ENCODE measurements at places on chromosomes 7 and 10.

- DNase-seq = no peak
Measured at GRCh38 chr7:158111906-158112570, 475.6 kb downstream of the PTPRN2 start.

DNA sequence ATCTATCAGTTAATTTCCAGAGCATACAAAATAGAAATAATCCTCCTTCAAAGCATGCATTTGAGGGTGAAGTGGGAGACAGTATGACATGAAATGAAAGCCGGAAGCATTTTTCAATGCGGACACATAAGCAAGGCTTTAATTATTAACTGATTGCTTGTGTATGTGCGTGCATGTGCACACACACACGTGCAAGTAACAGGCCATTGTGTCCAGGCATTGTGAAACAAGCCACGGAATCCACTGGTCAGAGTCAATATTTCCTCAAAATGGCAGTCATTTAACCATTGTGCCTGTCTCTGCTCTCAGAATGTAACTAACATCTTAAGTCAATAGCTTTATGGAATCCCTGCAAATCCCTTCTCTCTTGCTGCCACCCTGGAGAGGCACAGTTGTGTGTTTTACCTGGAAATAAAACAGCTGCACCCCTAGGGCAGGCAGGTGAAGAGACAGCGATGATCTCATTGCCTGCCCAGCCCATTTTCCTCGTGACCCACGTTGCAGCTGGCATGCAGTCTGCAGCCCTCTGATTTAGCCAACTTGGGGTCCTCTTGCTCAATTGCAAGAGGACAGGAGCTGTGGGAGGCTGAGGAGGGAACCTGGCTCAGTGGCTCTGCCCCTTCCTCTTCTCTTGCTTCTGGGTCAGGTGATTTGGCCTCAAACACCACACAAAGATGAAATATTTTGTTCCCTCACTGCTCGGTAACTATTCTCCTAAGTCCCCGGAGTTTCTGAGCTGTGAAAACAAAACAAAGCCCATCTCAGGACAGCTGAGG, 500.9 kb upstream of the ZMIZ1 start:
- DNase-seq = no peak

DNA sequence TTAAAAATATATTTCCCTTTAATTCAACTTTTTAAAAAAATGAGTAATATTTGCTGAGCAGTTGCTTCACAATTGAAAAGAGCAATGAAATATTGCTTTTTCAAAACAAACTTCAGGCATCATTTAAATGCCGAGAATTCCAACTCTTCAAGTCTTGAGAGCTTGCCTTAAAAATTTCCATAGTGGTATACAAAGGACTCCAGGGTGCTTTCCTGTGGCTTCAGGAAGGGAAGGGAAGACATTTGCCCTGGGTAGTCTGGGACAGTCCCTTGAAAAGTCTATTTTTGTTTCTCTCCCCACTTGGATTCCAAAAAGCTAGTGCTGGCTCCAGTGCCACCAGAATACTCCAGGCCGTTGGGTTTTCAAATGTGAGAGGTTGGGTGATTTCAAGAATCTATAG, 71.7 kb downstream of the HYCC1 start:
- no peak for DNase-seq

- DNase-seq = no peak
Measured at GRCh38 chr10:112000466-112000865, 183.1 kb downstream of the GPAM start.

DNA sequence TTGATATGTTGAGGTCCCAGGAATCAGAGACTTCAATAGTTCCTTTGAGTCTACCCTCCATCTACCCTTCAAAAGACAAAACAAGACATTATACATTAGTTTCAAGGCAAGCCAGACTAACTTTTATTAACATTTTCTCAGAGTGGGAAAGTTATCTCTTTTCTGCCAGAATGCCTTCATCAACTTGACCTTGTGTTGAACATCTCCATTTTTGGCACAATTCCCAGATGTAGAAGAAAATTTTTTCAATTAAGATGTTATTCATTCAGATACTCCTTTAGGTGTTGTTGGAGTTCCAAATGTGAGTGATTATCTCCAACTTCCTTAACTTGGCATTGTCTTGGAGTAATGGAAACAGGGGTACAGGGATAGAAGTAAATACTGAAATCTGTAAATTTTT, 59.1 kb downstream of the NRF1 start:
- DNase-seq = no peak

GRCh38 chr7:150974468-150975391, 3.4 kb downstream of the KCNH2 start:
- peak; percentile 68 for DNase-seq

DNA sequence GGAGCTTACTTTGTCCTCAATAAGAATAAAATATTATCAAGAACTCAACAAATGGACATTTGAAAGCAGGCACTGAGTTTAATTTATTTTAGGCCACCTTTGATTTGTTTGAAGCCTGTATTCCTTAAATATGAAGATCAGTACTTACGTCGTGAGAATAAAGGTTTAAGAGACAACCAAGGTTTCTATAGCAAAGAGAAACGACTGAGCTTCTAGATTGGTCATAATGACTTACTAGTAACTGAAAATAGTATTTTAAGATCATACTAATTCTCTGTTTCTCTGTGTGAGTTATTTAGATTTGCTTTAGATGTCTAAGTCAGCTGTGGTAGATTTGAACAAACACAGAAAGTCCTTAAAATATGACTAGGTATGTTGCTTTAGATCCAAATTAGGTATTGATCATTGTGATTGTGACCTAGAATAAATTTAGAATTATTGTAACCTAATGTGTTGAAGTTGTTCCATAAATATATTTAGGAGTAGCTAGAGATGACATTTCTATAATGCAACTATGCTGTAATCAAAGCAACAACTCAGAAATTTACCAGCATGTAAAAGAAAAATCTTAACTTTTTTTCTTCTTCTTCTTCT, 2.4 kb upstream of the GLCCI1 start:
- no peak for DNase-seq

DNA sequence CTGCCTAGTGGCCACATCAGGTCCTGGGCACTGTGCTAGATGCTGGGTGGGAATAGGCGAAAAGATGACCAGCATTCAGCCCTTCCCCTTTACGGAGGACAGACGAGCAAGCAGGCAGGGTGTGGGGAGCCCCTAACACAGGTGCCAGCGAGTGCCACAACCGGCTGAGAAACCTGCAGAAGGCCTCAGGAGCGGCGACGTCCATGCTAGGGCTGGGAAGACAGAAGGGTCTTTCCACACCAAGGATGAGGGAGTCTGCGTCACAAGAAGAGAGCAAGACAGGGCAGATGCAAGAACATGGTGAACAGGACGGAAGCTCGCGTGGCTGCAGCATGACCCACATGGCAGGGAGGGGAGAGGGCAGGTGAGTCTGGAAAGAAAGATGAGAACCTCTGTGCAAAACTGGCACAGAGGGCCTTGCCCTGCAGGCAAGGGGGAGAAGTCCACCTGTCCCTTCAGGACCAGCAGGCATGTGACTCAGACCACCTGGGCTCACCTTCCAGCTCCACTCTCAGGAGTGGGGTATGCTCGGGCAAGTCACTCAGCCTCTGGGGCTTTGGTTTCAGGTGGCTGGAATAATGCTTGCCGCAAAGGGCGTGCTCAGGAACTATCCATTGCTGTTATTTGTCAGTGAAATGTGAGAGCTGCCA, 36.6 kb downstream of the KCNH2 start:
- DNase-seq = no peak

DNA sequence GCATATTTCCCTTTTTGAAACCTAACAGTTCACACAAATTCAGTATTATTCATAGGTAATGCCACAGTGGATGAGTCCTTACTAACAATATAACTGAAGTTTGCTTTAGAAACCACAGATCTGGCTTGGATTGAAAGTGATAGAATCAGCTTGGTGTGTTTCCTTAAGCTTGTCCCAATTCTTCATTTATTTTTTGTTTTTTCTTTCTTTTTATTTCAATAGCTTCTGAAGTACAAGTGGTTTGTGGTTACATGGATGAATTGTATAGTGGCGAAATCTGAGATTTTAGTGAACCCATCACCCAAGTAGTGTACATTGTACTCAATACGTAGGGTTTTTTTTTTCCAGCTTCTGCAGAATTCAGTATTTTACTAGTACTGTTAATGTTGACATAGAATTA, 518.2 kb upstream of the SEMA3D start:
- DNase-seq = no peak

DNA sequence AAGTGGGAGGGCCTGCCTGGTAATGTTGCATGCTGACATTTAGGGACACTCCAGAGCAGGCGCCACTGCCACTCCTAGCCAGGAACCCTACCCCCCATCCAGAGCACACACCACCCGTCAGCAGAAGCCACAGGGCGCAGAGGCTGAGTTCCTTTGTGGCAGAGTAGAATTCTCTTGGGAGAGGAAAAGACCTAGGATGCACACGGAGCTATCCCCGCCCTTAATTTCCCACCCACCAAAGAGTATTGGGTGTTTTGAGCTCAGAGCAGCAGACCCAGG, 702 bp upstream of the INSYN2A start:
- no peak for DNase-seq

DNA sequence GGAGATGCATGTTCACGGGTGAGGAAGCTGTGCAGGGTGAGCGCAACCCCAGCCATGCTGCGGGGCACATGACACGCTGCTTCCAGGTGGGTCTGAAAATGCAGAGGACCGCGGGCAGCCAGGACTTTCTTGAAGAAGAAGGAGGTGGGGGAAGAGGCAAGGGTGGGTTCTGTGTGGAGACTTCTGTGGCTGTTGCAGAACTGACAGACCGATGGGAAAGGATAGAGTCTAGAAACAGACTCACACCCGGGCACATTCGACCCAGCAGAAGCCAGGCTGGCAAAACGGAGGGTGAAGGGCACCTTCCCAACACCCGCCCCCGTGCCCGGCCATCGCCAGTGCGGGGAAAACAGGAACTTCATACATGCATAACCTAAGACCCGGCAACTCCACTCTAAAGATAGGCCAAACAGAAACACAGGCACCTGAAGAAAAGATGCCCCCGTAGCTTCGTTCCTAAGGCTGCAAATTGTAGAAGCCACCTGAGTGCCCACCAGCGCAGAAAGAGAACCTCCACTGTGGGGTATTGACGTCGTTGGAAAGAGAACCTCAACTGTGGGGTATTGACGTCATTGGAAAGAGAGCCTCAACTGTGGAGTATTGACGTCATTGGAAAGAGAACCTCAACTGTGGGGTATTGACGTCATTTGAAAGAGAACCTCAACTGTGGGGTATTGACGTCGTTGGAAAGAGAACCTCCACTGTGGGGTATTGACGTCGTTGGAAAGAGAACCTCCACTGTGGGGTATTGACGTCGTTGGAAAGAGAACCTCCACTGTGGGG, 4.8 kb upstream of the KNDC1 start:
- no peak for DNase-seq

- no peak for DNase-seq
Measured at GRCh38 chr10:24114556-24114955, 94.4 kb upstream of the KIAA1217 start.

DNA sequence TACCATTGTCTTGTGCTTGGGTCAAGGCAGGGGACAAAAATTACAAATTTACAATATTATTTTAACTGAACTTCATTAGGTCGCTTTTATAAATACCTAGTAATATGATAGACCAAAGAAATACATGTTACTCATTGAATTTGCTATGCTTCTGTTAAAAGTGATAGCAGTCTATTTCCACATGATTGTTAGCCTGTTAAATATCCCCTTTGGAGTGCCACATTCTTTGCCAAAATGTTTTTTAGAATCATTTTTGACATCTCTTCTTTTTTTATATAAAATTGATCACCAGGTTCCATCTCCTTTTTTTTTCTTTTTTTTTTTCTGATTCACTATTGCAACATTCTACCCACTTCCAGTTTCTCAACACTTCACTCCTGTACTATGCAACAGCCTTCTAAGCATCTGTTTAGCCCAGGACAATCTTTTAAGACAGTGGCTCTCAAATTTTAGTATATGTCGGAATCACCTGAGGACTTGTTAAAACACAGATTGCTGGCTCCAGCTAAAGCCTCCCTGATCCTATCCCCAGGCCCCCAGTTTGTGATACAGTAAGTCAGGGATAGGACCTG, 16.4 kb upstream of the NDUFA5 start:
- DNase-seq = no peak

GRCh38 chr10:71260622-71261325, 48.4 kb downstream of the UNC5B start:
- DNase-seq = no peak

- DNase-seq = no peak
Measured at GRCh38 chr7:41451826-41452225, 251.1 kb downstream of the INHBA start.

Measured in stimulated activated CD4-positive, alpha-beta T cell treated with anti-CD3 and anti-CD28 coated beads, Interleukin-15, amount 100 ng/mL, for 1 hour (primary cell).